Stimulated activated CD4-positive, alpha-beta T cell treated with anti-CD3 and anti-CD28 coated beads, TNF-alpha, amount 100 ng/mL, for 24 hours (primary cell): ENCODE measurements at places on chromosomes 13 and 19.
A peak's percentile ranks its signal among the peaks of the same experiment; 100 is the strongest.

- no peak for DNase-seq
Measured at GRCh38 chr19:45542234-45542668, 35.0 kb downstream of the VASP start.

GRCh38 chr19:29840066-29840950 lies 28.5 kb downstream of the CCNE1 start:
- DNase-seq, result no peak

- no peak for DNase-seq
Measured at GRCh38 chr19:57434386-57435061, 601 bp upstream of the ZNF749 start.

GRCh38 chr13:33524086-33524485 lies 238.5 kb upstream of the STARD13 start:
- no peak for DNase-seq

DNA sequence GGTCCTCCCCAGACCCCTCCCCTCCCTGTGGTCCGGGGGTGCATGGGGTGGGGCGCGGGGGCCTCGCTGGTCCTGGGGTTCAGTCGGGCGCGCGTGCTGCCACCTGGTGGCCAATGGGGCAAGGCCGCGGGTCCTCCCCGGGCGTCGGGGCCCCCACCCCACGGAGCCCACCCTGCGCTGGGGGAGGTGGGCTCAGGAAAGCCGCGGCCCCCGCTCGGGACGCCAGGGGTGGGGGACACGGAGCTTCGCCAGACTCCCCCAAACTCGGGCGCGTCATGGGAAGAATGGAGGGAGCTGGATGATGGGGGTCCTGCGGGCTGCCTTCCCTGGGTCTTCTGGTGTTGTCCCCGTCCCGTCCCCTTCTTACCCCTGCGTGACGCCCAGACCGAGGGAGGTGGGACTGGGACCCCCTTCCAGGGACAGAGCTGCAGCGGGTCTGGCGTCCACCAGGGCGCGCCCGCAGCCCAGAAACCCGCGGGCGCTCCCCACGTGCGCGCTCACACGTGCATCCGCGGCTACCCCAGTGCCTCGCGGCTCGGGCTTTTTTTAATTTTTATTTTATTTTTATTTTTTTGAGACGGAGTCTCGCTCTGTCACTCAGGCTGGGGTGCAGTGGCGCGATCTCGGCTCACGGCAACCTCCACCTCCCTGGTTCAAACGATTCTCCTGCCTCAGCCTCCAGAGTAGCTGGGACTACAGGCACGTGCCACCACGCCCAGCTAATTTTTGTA lies 19.8 kb upstream of the TCF3 start:
- peak; percentile 37 for DNase-seq
